Colonic mucosa (tissue), 4 donors: ENCODE measurements at places on chromosomes 1 and 21.
A peak's percentile ranks its signal among the peaks of the same experiment; 100 is the strongest.

DNA sequence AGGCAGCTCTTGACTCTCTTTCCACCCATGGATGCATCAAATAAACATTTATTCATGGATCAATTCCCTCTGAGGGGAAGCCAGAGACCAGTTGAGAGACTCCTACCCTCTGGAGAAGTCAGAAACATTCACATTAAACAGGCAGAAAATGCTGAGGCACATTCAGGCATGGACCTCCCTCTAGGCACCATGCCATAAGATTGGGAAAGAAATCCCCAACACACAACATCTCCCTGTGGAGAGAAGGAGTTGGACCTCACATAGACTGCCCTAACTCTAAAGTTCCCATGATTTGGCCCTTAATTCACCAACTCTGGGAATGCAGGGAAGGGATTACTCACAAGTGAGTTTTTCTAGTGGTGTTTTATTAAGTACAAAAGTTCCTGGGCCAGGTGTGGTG is 415.3 kb upstream of the C1orf87 start:
- DNase-seq, result no peak

GRCh38 chr1:180470031-180470430 is 32.3 kb downstream of the ACBD6 start:
- DNase-seq, result no peak

- DNase-seq, result no peak
Measured at GRCh38 chr1:62161711-62162110, 32.9 kb upstream of the L1TD1 start.

DNA sequence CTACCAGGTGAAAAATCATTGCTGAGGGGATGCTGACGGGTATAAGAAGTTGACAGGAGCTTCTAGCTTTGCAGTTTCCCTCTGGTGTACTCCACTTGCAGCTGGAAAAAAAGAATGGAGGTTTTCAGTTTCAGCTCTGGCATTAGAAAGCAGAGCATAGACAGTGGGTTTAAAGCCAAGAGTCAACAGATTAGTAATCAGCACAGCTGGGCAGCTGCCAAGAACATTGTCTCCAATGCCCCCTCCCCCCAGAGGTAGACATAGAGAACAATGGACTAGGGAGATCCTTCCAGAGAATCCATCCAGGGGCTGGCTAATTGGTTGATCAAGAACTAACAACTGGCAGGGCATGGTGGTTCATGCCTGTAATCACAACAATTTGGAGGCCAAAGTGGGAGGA is 10.1 kb upstream of the ZBTB8B start:
- DNase-seq, result no peak

GRCh38 chr21:17051054-17051453 is 461.8 kb upstream of the CXADR start:
- no peak for DNase-seq

DNA sequence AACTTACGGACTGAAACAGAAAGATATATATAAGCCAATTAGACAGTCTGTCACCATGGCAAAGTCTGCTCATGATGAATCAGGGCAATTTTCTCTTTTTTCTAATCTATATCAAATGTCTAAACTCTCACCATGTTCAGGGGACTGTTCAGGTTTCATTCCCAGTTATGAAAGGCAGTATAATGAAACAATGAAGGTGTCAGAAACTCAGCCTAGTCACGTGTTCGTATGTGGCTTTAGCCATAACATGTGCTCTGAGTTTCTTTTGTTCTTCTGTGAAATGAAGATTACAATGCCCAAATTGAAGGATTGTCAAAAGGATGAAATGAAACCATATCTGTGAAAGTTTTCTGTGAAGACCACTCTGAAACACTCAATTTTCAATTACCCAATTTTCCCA is 392.9 kb downstream of the DSCAM start:
- DNase-seq, result no peak

DNA sequence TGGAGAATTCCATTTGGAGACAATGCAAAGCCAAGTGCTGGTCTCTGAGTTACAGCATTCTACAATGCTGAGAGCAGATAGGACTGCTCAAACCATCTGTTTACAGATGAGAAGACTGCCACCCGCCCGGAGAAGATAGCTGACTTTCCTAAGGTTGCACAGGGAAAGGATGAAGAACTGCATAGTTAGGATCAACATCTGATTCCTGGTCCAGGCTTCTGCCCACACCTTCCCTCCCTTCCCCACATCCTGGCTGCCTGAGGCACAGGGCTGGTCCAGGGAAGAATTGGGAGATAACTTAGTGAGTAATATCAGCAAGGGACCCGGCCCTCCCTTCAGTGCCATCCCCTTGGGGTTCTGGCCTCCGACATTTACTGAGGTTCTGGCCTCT is 2.0 kb downstream of the SERINC2 start:
- DNase-seq, result no peak

DNA sequence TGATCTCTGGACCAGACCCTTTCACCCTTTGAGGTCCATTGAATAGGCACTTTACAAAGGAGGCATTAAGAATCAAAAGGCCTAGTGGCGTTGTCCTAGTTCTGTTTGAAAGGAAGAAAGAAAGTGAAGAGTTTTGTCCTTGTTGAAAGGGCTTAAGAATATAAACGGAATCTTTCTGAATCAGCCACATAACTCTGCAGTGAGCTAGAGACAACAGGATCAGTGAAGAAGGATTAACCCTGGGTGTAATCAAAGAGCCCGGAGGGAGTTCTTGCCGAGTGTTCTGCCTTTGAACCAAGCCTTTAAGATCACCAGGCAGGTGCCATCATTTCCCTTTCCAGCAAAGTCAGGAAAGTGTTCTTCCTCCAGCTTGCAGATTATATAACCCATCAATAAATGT is 54.8 kb upstream of the CNTN2 start:
- DNase-seq, result no peak

GRCh38 chr1:202291961-202292712 is 49.6 kb downstream of the UBE2T start:
- DNase-seq, result no peak

- DNase-seq, result no peak
Measured at GRCh38 chr1:229040630-229041358, 230.1 kb upstream of the RAB4A start.

GRCh38 chr1:42847721-42848460 is 1.5 kb downstream of the ZNF691 start:
- DNase-seq, result no peak

DNA sequence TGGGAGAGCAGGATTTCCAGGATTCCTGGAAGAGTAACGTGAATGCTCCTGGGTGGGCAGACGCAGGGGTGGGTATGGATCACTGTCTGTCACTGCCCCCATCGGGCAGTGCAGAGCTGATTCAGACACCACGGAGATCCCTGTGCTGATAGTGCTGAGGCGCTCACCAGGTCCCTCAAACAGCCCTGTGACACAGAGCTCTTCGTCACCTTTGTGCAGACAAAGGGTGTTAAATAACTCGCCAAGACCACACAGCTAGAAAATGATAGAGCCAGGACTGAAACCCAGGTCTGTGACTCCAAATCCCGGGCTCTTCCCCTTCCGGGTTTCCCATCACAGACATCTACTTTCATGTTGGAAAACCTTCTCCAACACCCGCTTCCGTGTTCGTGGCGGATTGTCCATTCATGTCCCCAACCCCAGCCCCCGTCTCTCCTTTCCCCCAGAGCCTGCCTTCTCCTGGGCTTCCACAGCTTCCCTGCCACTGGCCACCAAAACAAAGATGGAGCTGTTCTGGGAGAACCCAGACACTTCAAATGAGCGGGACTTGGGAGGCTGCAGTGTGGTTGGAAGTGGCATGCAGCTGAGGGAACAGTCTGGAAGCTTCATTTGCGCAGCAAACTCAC is 2.6 kb downstream of the EFHD2 start:
- DNase-seq, result peak; percentile 56

- no peak for DNase-seq
Measured at GRCh38 chr1:211749251-211749650, 73.8 kb upstream of the NEK2 start.

GRCh38 chr1:151143057-151143435 is 3.4 kb downstream of the SEMA6C start:
- no peak for DNase-seq

GRCh38 chr21:42597487-42598158 is 55.8 kb upstream of the PDE9A start:
- no peak for DNase-seq

GRCh38 chr1:199081739-199082138 is 442.9 kb downstream of the PTPRC start:
- no peak for DNase-seq

- no peak for DNase-seq
Measured at GRCh38 chr1:205948039-205948438, 4.8 kb upstream of the SLC26A9 start.

DNA sequence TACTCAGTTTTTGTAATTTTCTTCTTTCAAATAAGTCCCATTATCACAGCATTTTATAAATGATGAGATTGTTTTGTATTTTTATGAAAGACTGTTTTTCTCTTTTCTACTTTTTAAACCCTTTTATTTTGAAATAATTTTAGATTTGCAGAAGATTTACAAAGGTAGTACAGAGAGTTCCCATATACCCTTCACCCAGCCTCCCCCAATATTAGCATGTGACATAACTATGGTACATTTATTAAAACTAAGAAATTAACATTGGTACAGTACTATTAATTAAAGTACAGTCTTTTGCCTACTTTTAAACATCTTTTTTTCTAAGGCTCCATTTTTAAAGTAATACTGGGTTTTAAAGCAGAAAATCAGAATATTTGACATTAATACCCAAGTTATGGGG is 35.6 kb upstream of the LAMC2 start:
- no peak for DNase-seq

GRCh38 chr21:35548904-35549615 is 500.0 kb upstream of the RUNX1 start:
- no peak for DNase-seq

- DNase-seq, result peak; percentile 40
Measured at GRCh38 chr1:31426249-31426922, 13.4 kb downstream of the SERINC2 start.

DNA sequence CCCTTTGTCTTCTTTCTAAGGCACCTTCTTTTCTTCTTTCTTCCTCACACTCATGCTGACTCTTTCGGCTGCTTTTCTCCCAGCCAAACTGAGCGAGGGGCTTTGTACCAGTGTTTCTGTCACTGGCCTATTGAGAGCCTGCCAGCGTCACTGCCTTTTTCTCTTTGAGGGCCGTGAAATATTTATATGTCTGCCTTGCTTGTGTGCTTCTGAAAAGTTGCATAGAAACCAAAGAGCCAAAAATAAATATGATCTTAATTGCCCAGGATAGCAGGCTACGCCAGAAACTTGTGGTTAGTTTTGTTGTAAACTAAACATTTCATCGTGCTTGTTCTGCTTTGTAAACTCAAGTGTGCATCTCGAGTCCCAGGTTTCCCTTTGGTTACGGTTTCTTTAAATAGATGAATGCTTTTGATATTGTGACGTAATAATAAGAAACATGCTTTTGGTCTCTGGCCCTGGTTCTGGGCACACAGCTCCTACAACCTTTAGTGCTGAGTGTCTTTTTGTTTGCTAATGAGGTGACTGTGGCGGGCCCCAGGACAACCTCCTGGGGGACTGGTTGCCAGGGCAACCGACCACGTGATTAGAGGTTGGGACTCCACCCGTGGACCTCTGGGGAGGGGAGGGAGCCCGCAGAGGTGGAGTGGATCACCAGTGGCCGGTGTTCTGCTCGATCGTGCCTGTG is 10.8 kb downstream of the SLC37A1 start:
- peak; percentile 79 for DNase-seq

DNA sequence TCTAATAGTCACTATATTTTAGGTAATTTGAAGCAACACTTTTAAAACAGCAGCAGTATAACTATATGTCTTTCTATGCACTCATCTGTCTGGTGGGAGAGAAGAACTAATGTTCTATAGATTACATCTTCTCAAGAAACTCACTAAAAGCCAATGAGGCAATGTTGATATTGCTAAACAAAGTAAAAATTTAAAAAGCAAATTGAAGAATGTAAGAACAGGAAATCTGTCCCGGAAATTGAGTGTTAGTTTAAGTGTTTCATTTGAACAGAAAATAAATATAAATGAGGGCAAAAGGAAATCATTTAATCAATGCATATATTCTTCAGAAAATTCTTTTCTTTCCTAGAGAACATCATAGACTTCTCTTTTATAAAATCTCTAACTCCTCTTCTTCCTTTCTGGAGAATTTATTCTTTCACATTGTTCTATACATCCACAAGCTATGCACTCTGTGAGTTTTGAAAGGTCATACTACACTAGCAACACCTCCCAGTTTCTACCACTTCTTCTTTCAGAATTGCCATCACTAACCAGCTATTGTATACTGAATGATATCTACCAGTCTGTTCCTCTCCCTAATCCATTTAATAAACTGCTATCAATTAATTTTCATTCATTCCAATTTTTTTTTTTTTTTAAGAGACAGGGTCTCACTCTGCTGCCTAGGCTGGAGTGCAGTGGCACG is 153.0 kb downstream of the USH2A start:
- no peak for DNase-seq

DNA sequence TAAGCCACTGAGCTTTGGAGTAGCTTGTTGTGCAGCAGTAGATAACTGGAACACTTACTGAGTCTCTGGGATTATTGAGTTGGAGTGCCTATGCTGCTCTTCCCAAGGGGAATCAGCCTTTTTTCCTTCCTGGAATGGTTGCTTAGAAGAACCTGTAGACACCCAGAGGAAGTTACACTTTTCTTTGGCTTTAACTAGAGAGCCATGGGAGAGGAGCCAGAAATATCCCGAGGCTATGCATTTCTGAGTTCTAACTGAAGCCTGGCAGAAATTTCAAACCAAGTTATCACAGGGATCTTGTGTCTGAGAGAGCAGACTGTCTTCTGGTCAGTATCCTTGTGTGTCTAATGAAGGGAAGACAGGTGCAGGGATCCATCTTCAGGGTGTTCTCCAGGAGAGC is 28.3 kb downstream of the LAMC1 start:
- no peak for DNase-seq

GRCh38 chr21:14259747-14260146 is 43.8 kb downstream of the RBM11 start:
- DNase-seq, result peak; percentile 30

DNA sequence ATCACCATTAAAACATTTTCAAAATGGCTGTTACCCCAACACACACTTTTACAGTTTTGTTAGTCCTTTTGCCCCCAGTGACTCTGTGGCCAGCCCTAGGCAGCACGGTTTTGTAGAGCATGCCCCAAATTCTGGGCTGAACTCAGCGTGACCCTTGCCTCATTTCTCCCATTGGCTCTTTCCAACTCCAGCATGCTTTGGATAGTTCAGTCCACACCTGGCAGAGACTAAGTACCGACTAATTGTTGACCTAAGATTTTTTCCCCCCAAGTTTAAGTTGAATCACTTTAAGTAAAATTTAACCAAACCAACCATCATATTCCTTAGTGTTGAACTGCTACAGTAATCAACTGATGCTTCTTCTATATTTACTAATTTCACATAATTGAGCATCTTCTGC is 62.4 kb upstream of the LRRC8B start:
- DNase-seq, result no peak

DNA sequence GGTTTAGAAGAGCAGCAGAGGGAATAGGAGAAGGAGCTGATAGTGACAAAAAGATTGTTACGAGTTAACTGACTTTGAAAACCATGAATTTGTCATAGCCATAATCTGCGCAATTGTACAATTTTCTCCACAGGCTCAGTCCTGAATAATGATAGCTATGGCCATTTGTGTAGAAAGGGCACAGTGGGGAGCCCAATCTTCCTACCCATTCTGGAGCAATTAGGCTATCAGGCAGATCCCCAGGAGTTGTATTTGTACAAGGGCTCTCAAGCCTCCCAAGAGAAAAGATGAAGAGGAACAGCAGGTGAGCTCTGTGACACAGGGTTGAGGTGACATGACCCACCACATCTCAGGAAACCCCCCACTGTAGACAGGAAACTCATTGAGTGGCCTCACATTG is 42.1 kb upstream of the SAMD13 start:
- DNase-seq, result no peak
